ENCODE measurements at places on chromosomes 1 and 21.

- DNase-seq: no peak
Measured at GRCh38 chr1:211613108-211613947, 34.4 kb upstream of the SLC30A1 start.

DNA sequence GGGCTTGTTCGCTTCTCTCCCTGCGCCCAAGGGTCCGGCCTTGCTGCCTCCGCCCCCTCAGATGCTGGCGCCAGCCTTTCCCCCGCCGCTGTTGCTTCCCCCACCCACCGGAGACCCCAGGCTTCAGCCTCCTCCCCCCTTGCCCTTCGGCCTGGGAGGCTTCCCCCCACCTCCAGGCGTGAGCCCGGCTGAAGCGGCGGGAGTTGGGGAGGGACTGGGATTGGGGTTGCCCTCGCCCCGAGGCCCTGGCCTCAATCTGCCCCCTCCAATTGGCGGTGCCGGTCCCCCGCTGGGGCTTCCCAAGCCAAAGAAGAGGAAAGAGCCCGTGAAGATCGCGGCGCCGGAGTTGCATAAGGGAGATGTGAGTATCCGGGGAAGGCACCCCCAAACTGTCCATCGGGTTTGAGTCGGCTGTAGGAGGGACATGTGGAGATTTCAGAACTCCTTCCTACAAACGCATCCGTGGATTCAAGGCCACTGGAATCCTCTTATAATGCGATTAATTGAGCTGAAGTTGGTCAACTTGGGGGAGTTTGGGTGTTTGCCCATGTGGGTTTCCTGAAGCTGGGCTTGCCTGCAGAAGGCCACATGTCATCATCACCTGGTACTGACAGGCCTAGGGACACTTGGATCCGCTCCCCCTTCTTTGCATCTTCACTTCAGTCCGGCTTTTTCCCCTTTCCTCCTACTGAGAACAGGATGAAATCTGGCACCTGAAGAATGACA, 707 bp downstream of the PRCC start:
- peak; percentile 45 for DNase-seq

GRCh38 chr21:24290151-24290833, 1317.0 kb downstream of the MRPL39 start:
- peak; percentile 17 for DNase-seq

- DNase-seq: no peak
Measured at GRCh38 chr1:147516157-147516917, 25.0 kb upstream of the BCL9 start.

GRCh38 chr1:164687777-164688176, 128.8 kb downstream of the PBX1 start:
- no peak for DNase-seq

- no peak for DNase-seq
Measured at GRCh38 chr21:14841511-14842472, 223.0 kb downstream of the NRIP1 start.

- no peak for DNase-seq
Measured at GRCh38 chr1:9657521-9658032, 6.0 kb downstream of the PIK3CD start.

GRCh38 chr1:201144701-201145100, 9.6 kb downstream of the TMEM9 start:
- DNase-seq: no peak

DNA sequence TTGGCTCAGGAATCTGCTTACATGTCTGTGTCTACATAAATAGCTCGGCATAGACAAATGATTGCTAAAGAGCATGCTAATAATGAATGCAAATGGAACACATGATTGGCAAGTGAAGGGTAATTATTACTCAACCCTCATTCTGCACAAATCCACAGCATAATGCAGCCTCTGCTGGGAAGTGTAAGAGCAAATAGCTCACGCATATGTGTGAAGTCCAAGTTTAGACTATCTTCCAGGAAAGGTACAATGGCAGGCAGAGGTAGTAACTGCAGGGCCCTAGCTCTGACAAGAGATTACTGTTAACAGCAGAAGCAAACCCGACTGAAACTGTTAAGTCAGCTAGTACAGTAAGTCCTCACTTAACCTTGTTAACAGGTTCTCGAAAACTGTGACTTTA, 7.0 kb upstream of the IL6R start:
- DNase-seq: no peak

- no peak for DNase-seq
Measured at GRCh38 chr1:177615251-177615650, 354.6 kb downstream of the SEC16B start.

- DNase-seq: no peak
Measured at GRCh38 chr21:42474043-42474831, 21.8 kb downstream of the RSPH1 start.

- DNase-seq: no peak
Measured at GRCh38 chr1:200226268-200226968, 183.4 kb downstream of the ZNF281 start.

- DNase-seq: no peak
Measured at GRCh38 chr1:71019233-71019969, 28.2 kb downstream of the PTGER3 start.

DNA sequence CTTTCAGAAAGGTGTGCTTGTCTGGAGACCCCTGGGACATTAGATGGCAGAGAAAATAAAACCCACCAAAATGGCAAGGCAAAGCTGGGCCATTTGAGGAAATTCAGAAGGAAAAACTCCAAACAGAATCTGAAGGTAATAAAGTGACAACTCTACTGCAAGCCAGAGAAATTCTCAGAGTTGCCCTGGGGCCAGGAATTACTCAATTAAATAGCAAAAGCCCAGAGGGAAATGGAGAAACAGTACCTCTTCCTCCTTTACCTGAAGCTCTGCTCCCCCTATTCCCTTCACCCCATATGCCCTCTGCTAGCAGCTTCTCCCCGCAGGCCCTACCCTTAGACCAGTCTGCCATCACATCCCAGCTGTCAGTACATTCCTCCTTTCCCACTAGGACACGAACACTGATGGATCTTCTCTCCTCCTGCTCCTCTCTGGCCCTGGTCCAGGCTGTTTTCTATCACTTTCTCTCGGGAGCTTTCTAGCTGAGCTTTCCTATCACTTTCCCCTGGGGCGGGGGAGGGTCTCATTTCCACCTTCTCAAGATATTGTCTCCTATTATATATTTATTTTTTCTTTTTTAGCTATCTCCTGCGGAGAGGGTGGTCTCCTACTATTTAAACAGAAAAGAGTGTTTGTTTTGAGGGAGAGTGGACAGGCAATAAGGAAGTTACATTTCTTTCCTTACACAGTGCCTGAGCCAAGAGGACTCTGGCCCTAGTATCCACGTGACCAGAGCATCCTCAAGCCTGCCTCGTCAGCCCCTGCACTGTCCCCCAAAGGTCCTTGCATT, 47.7 kb upstream of the RBM15 start:
- DNase-seq: no peak

GRCh38 chr1:17587693-17588047, 48.2 kb downstream of the ARHGEF10L start:
- no peak for DNase-seq

DNA sequence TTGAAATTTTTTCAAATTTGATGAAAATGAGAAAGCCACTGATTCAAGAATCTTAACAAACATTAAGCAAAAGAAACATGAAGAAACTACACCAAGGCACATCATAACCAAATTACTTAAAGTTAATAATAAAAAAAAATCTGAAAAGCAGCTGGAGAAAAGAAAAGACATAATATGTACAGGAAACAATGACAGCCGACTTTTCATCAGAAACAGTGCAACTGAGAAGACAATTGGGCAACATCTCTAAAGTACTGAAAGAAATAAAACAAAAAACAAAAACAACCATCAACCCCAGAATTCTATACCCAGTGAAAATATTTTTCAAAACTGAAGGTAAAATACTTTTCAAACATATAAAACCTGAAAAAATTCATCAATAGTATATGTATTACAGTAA, 73.8 kb upstream of the DMRTA2 start:
- DNase-seq: no peak

GRCh38 chr1:9629445-9630201, 21.9 kb upstream of the PIK3CD start:
- DNase-seq: peak; percentile 69

DNA sequence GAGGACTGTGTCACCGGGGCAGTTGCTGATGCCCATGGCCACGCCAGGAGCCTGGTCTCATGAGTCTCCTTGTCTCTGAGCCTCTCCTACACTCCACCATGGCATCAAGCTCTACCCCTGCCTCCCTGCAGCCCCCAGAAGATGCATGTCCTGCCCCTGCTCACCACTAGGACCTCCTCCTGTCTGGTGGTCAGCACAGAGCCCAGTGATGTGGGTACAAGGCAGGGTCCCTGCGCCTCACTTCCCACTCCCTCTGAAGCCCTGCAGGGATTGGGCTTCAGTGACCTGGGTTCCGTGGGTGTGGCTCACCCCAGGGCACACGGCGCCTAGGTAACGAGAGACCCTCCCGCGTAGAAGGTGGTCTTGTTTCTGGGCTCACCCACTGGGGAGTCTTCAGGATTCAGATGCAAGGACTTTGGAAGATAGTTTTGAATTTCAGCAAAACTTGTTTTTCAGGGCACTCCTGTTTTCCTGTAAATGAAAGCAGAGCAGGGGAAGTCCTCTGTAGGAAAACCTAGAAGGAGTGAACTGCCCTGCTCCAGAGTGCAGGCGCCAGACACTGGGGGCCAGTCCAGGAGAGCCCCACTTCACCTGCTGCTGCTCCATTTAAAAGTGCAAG, 2.8 kb downstream of the COL18A1 start:
- no peak for DNase-seq

DNA sequence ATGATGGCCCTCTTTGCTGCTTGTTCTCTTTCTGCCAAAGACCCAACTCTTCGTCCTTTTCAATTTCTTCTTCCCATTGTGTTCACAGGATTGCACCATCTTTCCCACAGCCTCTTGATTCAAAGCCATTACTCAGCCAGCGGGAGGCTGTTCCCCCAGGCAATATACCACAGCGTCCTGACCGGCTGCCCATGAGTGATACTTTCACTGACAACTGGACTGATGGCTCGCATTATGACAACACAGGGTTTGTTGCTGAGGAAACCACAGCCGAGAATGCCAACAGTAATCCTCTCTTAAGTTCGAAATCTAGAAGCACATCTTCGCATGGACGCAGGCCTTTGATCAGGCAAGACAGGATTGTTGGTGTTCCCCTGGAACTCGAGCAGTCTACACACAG, 167.4 kb downstream of the LRRC40 start:
- no peak for DNase-seq

GRCh38 chr1:172990598-172991215, 60.0 kb downstream of the TNFSF18 start:
- no peak for DNase-seq

DNA sequence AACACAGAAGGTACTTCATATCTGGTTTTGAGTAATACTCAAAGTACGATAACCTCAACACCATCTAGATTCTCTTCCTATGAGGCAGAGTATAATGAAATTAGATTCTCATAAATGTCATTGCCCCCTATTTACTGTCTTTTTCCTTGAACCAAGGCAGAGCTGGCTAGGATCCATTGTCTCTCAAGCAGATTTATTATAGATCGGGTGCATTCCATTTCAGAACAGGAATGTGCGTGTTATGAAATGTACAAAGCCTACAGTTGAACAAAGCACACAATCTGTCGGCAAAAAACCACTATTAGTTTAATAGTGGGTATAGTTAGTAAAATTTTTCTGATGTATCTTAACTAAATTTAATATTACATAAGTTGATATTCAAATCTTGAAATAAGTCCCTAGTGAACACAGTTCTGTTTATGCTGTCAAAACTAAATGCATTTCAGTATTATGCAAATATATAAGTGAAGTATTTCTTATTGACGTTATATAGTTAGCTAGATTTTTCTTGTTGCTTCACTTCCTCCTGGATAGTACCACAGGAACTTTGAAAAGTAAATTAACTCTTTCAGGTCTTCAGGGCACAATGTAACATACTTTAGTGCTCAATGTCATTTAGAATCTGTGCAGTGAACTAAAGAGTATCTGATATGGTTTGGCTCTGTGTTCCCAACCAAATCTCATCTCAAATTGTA, 92.1 kb downstream of the DDAH1 start:
- DNase-seq: no peak

GRCh38 chr1:212512816-212513559, 80.3 kb downstream of the NENF start:
- no peak for DNase-seq

- DNase-seq: no peak
Measured at GRCh38 chr1:231934797-231935196, 308.2 kb downstream of the DISC1 start.

GRCh38 chr1:192604979-192605620, 29.5 kb downstream of the RGS1 start:
- DNase-seq: no peak

GRCh38 chr1:61781151-61781550, 38.9 kb downstream of the PATJ start:
- DNase-seq: no peak

- no peak for DNase-seq
Measured at GRCh38 chr1:164772635-164773034, 213.7 kb downstream of the PBX1 start.

DNA sequence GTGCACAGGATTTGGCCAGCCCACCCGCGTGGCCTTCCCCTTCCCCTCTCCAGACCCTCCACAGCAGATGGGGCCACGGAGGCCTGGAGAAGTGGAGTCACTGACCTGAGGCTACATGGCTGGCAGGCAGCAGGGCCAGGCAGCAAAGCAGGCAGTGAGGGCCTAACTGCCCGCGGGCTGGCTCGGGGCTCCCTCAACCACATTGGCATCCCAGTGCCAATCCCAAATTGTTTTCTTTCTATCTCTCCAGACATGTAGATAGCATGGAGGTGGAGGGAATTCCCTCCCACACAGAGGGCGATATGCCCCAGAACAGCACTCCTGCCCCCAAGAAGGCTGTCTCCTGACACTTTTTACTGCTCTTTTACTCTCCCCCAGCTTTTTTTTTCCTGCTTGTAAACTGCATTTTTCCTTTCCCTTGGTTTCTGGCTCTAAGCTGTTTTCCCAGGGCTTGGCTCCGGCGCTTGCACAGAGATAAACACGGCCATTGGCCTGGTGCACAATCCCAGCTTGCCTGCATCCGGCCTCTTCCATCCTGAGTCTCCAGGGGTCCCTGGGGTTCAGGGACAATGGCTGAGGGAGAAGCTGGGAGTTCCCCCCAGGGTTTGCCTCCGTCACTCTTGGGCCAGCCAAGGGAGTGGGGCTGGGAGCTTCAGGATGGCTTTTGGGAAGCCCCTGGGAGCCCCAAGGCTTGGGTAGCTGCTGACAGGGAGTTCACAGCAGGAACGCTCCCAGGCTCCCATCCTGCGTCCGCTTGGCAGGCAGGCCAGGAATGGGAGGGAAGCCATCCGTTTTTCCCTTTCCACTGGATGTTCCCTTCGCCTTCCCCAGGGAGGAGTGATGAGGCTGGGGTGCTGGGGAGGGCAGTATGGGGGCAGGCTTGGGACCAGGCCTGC, 7.0 kb downstream of the EPHX1 start:
- no peak for DNase-seq

DNA sequence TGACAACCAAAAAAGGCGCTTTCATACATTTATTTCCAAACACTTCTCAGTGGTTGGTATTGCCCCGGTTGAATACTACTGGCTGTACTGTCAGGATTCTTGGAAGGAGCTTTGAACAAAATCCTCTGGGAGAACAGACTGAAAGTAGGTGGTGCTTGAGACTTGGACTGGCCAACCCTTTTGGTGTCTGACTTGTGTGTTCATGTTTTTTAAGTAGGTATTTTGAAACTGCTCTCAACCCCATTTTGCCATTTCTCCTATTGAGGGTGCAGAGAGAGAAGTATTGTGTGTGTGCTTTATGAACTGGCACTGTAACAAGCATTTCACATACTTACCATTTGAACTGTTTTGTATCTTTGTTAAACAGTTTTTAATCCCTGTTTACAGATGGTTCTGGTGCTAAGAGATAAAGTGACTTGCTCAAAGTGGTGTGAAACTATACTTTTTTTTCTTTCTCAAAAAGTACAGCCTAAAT, 21.2 kb downstream of the ARID1A start:
- no peak for DNase-seq

- DNase-seq: no peak
Measured at GRCh38 chr1:156379420-156380165, 10.6 kb downstream of the RHBG start.

GRCh38 chr1:115134850-115135480, 45.7 kb upstream of the TSPAN2 start:
- no peak for DNase-seq
